ENCODE measurements at places on chromosomes 3 and 15.
A peak's percentile ranks its signal among the peaks of the same experiment; 100 is the strongest.

GRCh38 chr15:47388299-47388698 lies 329.0 kb upstream of the SEMA6D start:
- DNase-seq, result no peak

GRCh38 chr15:80495401-80495942 lies 91.3 kb downstream of the ARNT2 start:
- no peak for DNase-seq

GRCh38 chr3:197168063-197168462 lies 130.3 kb downstream of the DLG1 start:
- no peak for DNase-seq

DNA sequence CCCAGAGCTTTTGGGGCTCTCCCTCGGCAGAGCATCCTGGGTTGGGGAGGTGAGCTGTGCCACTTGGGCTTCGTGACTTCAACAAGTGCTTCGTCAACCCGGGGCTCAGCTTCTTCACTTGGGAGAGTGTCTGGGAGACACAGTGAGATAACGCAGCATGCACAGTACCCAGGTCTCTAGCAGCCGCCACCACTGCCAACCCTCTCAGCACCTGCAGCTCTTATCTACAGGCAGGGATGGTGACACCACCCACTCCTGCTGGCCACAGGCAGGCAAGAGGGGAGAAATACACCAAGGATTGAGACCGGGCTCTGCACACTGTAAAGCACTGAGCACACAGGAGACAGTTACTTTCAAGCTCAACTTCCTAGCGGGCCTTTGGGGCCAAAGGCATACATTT lies 11.6 kb downstream of the TKT start:
- DNase-seq, result no peak

DNA sequence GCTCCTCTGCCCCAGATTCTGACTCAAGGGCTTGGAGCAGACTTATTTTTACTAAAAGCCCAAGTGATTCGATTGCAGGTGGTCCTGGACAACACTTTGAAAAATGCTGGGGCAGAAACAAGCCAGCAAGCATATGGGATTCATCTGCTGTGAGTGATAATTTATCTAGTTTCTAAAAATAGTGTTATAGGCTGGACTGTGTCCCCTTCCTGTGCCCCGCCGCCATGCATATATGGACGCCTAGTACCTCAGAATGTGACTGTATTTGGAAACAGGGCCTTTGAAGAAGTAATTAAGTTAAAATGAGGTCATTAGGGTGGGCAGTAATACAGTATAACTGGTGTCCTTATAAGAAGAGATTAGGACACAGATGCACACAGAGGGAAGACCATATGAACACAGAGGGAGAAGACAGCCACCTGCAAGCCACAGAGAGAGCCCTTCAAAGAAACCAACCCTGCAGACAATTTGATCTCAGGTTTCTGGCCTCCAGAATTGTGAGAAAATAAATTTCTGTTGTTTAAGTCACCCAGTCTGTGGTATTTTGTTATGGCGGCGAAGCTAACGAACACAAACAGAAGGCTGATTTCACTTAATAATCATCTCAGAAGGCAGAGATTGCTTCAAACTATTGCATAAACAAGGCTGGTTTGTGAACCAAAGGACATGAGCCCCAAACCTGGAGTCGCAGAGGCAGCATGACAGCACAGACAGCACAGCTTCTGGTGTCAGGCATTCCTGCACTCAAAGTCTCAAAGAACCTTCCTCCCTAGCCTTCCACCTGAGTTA lies 59.1 kb downstream of the CCNL1 start:
- DNase-seq, result no peak

GRCh38 chr3:38348903-38349302 lies 2.3 kb downstream of the XYLB start:
- DNase-seq, result no peak

DNA sequence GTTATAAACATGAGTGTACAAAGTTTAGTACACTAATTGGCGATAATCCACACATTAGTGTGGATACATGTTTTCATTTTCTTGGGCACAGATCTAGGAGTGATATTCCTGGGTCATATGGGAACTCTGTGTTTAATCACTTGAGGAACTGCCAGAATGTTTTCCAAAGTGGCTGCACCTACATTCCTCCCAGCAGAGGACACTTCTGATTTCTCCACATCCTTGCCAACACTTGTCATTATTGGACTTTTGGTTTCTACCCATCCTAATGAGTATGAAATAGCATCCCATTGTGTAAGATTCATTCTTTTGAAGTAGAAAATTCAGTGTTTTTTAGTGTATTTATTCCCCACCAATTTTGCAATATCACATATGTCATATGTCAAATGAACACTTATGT lies 53.6 kb downstream of the CFAP92 start:
- DNase-seq, result no peak

GRCh38 chr3:148975248-148975647 lies 16.1 kb upstream of the GYG1 start:
- DNase-seq, result no peak

DNA sequence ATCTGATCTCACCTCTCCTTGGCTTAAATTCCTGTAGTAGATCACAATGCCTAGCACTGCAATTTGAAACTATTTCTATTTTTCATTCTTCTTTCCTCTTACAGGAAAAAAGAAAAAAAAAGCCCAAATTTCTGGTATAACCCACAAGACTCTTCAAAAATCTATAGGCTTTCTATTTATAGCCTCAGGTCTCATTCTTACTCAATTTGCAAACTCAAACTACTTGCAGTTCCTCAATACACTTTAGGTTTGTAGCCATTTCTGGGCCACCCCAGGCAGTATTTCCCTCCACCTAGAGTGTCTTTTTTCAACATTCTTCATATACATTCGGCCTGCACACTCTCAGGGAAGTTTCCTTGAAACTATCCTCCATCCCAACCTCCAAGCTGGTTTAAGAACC lies 169.0 kb downstream of the TBC1D5 start:
- no peak for DNase-seq

DNA sequence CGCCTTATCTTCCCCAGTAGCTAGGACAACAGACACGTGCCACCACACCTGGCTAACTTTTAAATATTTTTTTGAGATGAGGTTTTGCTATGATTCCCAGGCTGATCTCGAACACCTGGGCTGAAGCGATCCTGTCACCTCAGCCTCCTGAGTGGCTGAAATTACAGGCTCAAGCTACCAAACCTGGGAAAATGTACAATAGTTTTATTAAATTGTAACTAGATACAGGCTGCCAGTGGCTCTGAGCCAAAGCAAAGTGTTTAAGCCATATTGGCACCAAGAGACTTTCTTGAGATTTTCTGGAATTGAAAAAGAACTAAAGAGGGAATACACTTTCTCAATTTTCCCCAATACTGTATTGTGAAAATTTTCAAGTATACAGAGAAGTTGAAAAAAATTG lies 204.3 kb downstream of the SUCLG2 start:
- no peak for DNase-seq

DNA sequence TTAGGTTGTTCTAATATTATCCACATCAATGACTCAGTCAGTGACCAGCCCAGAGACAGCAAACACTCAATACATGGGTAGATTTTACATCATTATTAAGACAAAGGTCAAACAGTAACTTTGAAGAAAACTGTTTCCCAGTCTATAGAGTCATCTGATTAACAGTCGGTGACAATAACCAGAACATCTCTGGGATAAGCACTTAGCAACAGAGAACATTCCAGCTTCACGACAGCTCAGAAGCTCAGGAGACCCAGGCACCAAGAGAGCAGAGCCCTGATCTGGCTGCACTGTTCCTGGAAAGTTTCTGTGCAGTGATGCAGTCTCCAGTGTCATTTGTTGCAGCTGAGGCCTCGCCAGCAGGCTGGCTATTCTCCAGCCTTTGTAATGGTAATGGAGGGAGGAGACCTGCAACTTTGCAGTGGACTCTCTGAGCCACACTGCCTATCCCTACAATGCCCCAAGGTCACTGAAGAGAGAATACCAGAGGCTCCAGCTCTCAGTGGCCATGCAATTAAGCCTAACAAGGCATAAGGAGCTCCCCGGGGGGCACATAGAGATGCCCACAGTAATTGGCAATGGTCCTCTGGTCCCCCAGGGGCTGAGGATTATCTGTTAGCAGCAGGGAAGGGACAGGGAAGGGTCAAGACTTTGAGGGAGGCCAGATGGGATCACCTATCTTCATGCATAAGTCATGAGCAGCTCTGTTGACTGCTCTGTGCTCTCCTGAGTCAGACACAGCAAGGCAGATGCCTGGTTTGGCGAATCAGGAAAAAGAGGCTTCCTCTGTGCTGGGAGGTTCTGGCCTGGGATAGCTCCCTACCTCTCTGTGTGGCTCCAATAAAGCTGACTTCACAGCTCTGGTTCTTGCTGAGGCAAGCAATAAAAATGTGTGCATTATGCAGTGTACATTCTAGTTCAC lies 163.6 kb downstream of the CTNNB1 start:
- DNase-seq, result no peak

- no peak for DNase-seq
Observed at GRCh38 chr15:35728219-35728940, 182.4 kb upstream of the DPH6 start.

- DNase-seq, result peak; percentile 50
Observed at GRCh38 chr3:37779289-37780152, 82.2 kb upstream of the CTDSPL start.

GRCh38 chr3:75342425-75342824 lies 321.7 kb upstream of the FRG2C start:
- no peak for DNase-seq

GRCh38 chr3:12841970-12842328 lies 584 bp upstream of the RPL32 start:
- no peak for DNase-seq

DNA sequence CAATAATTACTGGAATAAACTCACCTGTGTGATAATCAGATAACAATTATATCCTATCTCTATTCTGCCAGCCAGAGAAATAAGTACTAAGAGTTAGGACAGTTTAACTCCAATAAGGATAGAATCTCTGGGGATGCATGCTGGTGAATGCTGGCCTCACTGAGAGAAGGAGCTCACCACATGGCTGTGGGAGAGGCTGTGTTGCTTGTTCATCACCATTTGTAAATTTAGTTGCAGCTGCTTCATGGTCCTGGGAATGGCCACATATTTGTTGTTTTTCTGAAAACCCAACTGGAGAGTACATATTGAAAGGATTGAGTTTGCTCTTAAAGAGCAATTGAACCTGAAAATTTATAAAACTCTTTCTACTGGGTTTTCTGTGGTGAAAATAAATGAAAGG lies 207.3 kb downstream of the NECTIN3 start:
- DNase-seq, result no peak

GRCh38 chr3:50267280-50267913 lies 1.6 kb upstream of the SEMA3B start:
- DNase-seq, result no peak

DNA sequence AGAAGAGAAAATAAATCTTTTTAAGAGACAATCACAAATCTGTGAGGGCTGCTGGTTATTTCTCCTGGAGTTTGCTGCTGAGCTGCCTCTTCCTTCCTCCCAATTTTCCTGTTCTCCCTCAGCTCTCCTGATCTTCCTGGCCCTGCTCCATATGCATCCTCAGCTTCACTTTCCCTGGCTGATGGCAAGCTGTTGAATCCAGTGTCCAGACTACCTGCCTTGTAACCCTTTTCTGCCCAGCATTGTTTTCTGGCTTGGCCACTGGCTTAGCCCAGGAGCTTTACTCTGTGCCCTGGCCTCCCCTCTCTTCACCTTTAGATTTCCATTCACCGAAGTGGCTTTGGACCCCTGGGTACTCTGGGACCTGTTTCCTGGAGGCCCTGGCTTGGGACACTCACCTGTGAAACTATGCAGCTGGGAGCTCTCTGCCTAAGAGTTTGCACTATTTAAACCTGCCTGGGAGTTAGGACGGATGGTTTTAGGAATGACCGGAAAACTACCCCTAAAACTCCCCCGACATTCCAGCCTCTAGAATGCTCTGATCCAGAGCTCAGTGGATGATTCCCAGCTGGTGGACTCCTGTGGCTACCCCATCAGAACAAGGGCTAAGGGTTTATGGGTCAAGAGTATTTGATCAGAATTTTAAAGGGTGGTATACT lies 90.0 kb downstream of the RBPMS2 start:
- DNase-seq, result no peak

- no peak for DNase-seq
Observed at GRCh38 chr15:32098033-32098432, 67.7 kb downstream of the CHRNA7 start.

DNA sequence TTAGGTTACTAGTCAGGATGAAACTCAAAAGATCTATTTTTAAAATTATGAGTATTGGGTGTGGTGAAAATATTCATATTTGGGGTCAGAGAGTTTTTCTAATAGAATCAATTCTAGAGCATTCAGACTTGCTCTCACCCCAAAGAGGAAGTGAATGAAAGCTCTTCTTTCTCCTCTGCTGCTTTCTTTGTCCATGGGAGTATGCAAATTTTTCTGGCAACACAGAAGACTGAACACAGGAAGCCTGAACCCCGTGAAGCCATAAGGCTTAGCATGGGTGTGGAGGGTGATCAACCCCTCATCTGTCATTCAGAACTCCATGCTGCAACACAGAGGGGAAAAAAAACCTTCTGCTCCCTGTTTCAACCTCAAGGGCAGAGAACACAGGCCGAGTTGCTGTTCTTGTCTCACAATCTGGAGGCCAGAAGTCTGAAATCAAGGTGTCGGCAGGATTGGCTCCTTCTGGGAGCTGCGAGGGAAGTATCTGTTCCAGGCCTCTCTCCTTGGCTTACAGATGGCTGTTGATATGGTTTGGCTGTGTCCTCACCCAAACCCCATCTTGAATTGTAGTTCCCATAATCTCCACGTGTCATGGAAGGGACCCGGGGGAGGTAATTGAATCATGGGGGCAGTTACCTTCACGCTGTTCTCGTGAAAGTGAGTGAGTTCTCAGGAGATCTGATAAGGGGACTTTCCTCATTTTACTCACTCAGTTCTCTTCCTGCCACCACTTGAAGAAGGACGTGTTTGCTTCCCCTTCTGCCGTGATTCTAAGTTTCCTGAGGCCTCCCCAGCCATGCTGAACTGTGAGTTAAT lies 33.7 kb upstream of the CD47 start:
- no peak for DNase-seq

GRCh38 chr15:56530157-56530556 lies 65.2 kb upstream of the MNS1 start:
- no peak for DNase-seq

DNA sequence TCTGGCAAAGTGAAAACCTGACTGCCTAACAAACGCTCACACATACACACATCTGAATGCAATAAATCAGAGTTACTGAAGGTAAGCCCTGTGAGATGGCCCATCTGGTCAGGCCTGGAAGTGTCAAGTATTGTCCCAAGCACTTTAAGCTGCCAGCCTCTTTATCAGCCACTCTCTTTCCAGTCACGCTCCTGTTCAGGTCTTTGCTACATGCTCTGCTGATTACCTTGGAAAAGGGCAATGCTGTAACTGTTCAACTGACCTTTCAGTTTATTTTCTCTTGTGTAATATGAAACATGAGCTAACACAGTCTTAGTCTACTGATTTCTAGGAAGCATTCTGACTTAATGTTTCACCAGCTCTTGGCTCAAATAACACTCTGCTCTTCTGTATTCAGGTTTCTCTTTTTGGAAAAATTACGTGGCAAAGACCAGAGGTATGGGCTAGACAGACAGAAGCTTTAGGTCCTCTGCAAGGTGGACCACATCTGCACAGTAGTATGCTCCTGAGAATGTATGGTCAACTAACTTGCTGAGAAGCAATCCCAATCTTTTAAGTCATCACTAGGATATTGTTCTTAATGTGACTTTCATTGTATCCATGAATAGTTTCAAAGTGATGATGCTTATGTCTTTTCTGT lies 44.5 kb downstream of the GBE1 start:
- no peak for DNase-seq

GRCh38 chr3:176906046-176906905 lies 291.0 kb downstream of the TBL1XR1 start:
- peak; percentile 4 for DNase-seq
